Osteoblast (primary cell): ENCODE measurements at places on chromosomes 16 and 17.
A peak's percentile ranks its signal among the peaks of the same experiment; 100 is the strongest.

GRCh38 chr16:82135844-82136243 is 34.2 kb downstream of the MPHOSPH6 start:
- DNase-seq = no peak

DNA sequence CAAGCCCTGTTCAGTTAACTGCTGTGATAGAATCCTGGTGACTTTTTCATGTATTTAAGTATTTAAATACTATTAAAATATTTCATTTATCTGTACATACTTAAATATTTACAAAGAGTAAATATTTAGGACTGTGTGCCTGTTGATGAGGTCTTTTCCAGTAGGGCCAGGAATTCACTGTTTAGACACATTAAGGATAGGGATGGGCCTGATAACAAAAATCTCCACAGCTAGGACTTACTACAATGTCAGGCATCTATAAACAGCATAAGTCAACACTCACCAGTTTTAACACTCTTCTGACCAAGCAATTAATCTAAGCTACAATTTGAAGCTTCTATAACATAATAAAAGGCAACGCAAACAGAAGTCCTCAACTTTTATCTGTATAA is 47.6 kb downstream of the MARVELD3 start:
- no peak for DNase-seq

- peak; percentile 48 for DNase-seq
Observed at GRCh38 chr17:17109256-17109655, 67.0 kb downstream of the MPRIP start.

DNA sequence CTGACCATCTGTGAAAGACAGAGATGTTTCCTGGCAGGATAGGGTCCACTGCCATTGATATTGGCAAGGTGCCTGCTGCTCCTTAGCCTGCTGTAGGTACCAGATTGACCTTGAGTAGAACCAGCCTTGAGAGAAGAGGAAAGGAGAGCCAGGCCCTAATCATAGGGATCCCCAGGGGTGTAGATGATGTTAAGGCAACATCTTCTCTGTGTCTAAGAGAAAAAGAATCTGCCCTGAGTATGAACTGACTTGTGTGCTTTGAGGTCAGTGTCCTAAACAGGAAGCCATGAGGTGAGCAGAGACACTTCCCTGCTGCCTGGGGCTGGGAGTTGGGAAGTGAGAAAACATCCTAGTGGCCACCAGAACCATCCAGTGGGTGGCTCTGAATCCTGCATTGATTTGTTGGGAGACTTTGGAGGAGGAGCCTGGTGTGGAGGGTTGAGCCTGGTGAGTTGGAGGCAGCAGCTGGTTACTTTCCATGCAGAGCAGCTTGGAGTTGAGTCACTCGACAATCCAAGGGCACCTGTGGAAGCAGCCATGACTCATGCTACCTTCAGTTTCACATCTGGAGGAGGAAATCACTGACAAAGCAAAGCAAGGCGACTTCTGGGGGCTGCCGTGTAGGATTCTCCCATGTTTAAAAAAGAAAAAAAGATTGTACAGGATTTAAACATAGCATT is 47.8 kb downstream of the BMERB1 start:
- DNase-seq = peak; percentile 92

DNA sequence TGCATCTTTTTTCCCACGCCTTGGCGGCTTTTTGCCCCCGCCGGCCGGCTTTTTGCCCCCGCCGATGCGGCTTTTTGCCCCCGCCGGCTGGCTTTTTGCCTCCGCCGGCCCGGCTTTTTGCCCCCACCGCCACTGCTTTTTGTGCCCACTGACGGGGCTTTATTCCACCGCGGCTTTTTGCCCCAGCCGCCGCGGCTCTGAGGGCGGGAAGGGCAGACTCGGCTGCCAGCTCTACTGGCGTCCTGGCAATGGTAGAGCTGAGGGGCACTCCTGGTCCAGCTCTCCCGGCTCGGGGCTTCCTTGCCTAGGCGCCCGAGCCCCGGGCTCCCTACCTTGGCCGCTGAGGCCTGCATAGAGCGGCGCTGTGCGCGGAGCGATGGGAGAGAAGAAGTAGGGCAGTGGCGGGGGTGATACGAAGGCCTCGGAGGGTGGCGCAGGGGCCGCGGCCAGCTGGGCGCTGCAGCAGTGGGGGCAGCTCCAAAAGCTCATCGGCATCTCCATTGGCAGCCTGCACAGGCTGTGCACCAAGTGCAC is 591.4 kb downstream of the TP53TG3F start:
- peak; percentile 14 for DNase-seq

DNA sequence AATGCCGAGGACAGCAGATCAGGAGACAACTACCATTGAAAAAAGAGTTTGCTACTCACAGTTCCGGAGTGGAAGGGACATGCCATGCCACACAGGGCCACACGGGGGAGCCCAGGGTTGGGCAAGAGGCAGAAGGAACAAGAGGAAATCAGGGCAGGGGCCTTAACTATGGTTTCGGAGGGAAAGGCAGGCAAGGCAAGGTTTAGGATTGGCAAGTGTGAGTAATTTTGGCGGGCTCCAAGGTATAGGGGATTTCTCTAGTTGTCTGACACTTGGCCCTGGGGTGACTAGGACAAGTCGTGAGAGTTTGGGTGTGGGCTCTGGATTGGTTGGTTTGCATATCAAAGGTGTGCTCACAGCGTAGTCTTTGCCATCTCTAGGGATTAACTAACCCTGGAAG is 27.0 kb upstream of the NTN1 start:
- DNase-seq = peak; percentile 74

DNA sequence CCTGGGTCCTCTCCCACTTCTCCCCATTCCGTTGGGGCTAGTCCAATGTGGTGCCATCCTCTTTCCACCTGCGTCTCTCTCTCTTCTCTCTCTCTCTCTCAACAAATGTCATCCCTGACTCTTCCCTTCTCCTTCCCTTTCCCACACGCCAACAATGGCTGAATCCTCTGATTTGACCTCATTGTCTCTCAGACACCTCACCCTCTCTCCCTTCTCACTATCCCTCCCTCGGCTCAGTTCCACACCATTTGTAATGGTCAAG is 628 bp upstream of the ZNF18 start:
- no peak for DNase-seq

DNA sequence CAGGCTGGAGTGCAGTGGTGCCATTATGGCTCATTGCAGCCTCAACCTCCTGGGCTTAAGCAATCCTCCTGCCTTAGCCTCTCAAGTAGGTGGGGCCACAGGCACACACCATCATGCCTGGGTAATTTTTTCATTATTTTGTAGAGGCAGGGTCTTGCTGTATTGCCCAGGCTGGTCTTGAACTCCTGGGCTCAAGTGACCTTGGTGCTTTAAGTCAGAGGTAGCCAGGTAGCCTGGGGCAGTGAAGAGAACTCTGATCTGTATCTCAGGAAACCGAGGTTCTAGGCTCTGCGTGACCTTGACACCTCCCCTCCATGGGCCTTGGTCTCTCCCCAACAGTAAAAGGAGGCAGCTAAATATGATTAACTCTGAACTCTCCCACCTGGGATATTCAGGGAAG is 3.4 kb downstream of the CTF1 start:
- no peak for DNase-seq

DNA sequence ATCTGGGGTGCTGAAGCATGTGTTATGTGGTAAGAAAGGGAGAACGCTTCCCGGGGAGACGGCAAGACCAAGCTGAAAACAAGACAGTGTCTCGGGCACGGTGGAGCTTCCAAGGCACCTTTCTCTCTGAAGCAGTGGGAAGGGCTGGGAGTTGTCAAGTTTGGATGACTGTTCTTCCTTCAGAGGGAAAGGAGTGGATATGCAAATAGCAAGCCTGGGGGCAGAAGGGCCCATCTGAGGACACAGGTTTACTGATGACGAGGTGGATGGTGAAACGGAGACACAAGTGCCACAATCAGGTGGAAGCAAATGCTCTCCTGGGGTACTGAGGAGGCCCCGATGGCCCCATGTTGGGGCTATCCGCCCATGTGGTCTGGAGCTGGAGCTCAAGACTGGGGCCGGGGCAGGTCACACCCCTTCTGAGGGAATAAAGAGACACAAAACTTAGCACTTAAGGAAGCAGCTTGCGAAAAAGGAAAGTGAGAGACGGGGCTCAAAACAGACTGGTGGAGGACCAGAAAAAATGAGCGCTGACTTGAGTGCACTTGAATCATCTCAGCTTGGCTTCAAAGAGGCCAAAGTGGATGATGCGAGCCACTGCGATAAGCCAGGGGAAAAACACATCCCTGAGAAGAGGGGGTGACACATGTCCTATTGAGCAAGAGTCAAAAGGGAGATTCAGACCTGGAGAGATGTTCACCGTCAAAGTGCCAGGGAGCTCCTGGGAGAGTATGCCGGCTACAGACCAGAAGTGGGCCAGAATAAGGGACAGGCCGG is 34.8 kb upstream of the MTSS2 start:
- DNase-seq = no peak

DNA sequence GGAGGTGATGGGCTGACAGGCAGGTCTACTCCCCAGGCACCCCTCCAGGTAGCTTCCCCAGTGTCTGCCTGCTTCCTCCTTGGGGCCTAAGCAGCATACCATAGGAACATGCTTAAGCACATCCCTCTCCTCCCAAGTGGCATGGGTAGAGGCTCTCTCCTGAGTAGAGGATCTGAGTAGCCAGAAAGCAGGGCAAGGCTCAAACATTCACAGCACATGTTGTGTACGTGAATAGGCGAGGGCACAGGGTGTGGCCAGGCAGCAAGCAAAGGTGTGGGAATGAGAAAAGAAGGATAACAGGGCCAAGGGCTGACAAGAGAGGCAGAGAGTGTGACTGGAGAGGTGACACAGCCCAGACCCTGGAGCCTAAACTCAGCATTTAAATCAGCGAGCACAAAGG is 29.7 kb upstream of the GFOD2 start:
- DNase-seq = no peak

- DNase-seq = no peak
Observed at GRCh38 chr16:62277942-62278341, 241.7 kb upstream of the CDH8 start.

- peak; percentile 96 for DNase-seq
Observed at GRCh38 chr17:57875290-57876022, 25.6 kb upstream of the MRPS23 start.

GRCh38 chr16:84085773-84086172 is 31.0 kb downstream of the MBTPS1 start:
- DNase-seq = peak; percentile 19

DNA sequence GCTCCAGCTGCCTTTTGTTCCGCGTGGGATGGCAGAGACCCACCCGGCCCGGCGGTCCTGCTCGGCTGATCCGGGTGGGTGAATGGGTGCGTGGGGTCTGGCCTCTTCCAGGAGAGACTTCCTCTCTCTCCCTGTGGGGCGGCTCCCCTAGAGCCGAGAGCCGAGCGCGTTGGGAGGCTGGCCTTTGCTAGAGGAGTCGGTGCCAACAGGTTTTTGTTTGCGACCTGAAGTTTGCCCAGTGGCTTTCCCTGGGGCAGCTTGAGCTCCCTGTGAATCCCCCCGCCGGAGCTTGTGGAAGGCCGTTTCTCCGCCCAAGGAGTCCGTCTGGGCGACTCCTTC is 970 bp downstream of the EPN2 start:
- DNase-seq = peak; percentile 93

GRCh38 chr17:45752246-45752645 is 31.9 kb upstream of the CRHR1 start:
- no peak for DNase-seq

DNA sequence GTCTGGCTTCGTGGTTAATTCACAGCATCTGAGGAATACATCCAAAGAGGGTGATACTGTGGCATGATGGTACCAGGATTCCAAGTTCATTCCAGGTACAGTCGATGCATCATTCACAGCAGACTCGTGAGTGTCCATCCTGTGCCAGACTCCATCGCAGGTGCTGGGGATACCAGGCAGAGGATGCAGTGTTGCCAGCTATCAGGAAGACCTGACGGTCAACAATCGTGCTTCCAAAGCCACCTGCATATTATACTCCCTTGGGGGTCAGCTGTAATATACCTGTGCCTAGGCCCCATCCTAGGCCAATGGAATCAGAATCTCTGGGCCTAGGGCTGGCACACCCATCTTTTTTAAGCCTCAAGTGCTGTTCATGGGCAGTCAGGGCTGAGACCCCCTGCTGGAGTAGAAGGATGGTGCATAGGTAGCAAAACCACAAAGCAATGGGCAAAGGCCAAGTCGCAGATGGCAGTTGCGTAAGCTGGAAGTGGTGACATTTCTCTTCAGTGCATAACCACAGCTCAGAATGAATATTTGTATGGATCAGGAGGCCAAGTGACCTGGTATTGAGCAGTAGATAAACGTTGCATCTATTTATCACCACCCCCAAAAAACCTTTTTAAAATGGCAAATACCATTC is 42.9 kb upstream of the C16orf78 start:
- no peak for DNase-seq

GRCh38 chr17:79504181-79504605 is 106.7 kb downstream of the RBFOX3 start:
- DNase-seq = no peak
